CD4-positive, alpha-beta T cell treated with Interleukin-6 for 4 hours (primary cell): ENCODE measurements at places on chromosomes 6 and 20.

- DNase-seq: no peak
Observed at GRCh38 chr20:63642527-63643247, 10.5 kb downstream of the STMN3 start.

- DNase-seq: no peak
Observed at GRCh38 chr6:170248111-170248805, 42.6 kb downstream of the DLL1 start.

DNA sequence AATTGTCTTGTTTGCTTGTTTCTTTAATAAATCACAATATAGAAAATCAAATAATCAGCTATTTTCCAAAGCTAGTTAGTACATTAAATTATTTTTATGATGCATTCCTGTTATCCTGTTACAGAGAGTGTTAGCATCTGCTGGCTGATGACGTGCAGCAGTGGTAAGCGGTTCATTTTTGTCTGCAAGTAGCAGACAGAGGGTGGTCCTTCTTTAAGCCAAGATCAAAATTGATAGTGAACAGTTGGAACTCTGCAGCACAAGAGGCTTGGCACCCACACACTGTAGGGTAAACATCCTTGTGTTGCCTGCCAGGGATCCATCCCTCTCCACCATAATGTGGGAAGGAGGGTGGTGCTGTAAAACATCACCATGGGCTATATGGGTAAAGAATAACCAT is 158.3 kb downstream of the FRK start:
- DNase-seq: no peak

GRCh38 chr20:17227669-17228623 is 1.1 kb downstream of the PCSK2 start:
- no peak for DNase-seq

DNA sequence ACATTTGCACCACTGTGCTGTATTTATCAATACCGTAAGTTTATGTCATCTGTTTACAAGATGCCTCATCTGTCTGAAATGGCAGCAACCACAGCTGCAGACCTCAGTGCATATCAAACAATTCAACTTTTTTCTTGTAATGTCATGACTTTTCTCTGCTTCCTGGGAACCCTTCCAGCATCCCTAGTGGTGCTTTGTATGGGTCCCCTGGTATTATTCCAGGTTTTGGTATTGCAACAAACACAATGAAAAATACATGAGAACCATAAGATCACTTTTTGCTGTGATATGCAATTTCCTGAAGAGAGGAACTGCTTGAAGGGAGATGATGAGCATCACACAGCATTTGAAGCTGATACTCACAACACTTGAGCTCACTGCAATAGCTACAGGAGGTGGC is 12.0 kb upstream of the TXNDC5 start:
- no peak for DNase-seq

GRCh38 chr20:43895235-43895634 is 19.4 kb upstream of the TOX2 start:
- DNase-seq: no peak

DNA sequence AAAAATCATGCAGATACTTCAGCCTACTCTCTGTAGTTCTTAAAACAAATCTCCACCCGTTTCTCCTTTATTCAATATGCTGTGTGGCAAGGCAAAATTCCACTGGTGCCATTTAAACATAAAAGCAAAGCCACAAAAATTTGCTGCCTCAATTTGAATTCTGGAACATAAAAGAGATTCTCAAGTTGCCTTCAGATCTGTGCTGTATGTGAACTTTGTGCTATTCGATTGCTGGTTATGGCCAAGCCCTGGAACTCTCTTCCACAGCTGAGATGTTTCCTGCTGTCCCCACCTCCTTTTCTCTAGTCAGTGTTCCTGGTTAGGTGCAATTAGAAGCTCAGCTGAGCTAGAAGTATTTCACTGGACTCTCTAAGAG is 395.3 kb upstream of the BTBD3 start:
- no peak for DNase-seq

DNA sequence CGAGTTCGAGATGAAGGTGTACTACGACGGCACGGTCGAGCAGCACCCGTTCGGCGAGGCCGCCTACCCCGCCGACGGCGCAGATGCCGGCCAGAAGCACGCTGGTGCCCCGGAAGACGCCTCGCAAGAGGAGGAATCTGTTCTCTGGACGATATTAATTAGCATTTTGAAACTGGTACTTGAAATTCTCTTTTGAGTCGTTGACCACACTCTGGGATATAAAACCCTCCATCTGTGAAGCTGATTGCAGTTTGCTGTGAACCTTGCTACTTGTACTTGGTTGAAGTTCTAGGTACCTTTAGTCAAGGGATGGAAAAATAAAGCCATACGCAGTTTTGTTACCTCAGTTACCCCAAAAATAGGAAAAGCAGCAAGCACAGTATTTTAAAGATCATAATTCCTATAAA is 917 bp downstream of the C6orf120 start:
- no peak for DNase-seq

DNA sequence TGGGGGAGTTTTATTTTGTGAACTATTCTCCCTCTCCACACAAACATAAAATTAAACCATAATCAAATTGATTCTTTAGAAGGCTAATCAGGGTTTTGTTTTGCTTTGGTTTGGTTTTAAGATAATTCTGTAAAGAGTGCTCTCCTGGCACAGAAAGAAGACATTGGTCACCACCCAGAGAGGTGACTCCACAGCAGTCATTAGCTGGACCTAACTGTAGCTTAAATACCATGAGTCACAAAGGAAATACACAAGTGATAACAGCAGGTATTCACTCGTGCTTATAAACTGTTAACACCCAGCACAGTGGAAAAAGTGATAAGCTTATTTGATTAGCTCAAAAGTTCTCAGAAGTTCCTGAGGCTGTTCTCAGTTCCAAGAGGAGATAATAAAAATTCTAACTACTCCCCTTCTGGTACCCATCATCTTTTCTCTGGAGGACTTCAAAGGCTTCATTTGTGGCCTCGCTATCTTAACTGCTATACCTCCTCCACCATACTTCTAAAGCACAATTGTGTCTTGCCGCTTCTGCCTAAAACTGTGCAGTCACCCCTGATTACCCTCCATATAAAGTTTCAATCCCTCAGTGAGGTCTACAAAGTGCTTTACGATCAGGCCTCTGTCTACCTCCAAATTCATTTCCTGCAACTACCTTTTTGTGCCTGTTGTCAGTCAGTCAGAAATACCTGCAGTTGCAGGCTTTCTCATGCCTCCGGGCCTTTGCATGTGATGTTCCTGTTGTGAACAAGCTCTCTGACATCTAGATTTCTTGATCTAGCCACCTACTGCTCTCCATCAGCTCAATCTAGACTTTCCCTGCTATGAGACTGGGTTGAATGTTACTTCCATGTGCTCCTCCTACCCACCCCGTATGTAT is 201.1 kb downstream of the SAMD5 start:
- DNase-seq: no peak

- no peak for DNase-seq
Observed at GRCh38 chr6:81820422-81820821, 67.9 kb upstream of the TENT5A start.

DNA sequence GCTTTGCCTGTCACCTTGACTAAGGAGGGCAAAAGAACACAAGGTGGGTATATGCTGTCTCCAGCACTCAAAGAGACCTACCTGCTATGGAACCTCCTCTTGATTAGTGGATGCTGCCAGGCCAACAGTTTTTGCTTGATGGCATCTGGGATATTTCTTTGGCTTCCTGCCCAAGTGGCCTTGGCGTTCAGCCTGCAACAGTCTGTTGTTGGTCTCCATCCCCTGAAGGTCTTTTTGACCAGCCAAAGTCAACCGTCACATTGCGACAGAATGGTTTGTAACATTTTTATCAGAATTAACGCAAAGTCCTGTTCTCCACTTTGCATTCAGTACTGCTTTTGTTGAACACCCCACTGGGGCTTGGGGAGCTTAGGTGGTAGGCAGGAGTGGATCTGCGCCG is 37.1 kb downstream of the SERPINB1 start:
- no peak for DNase-seq

DNA sequence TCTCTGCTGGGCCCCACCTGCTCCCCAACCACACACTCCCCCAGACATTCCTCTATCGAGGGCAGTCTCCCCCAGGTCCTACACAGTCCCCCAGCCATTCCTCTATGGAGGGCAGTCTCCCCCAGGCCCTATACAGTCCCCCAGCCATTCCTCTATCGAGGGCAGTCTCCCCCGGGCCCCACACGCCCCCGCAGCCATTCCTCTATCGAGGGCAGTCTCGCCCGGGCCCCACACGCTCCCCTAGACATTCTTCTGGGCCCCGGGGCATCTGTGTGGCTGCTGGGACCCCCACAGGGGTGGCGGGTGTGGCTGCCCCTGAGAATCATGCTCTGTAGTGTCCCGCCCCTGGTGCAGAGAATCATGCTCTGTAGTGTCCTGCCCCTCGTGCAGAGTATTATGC is 43.6 kb upstream of the BHLHE23 start:
- no peak for DNase-seq
